ENCODE measurements at places on chromosomes 4 and X.

- no peak for DNase-seq
These were observed 34.4 kb downstream of the MGARP start for GRCh38 chr4:139245590-139245989.

DNA sequence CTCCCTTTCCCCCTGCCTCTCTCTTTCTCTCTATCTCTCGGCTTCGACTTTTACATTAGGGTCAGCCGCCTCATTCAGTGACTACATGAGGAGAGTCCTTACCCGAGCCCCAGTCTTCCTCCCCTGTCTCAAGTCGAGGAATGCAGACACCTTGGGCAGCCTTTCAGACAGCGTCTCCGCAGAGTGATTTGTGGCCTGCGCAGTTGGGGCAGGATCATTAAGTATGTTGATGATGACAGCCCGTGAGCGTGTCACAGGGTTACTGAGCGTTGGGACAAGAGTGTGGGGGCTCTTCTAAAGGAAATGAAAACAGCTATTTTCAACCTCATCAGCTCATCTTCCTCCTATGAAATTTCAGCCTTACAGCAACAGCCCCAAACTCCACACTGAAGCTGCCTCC lies 312.1 kb upstream of the GATB start:
- DNase-seq, result no peak

GRCh38 chr4:62482355-62482754 lies 1282.2 kb downstream of the ADGRL3 start:
- DNase-seq, result no peak

DNA sequence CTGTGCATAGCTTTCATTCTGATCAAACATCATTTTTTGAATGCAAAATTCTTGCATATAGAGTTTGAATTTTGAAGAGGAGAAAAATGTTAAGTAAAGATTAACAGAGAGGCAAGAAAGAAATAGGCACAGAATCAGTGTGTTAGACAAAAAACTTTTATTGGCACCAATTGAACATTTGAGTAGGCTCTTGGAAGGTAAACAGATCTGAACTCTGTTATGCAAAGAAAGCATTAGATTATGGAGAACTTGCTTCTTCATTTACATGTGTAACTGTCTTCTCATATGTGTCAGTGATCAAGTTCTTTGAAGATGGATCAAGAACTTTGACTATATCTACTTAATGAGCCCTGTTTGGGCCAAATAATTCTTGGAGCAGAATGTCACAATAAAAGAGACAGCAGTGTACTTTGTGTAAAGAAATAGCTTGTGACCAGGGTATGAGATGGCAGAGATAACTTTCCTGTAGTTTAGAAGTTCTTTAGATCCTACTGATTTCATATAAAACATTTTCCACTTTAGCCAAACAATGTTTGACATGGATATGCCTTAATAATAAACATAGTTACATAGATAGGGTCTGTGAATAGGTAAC lies 61.3 kb downstream of the LIMCH1 start:
- no peak for DNase-seq

GRCh38 chrX:24241822-24242648 lies 71.8 kb downstream of the SUPT20HL2 start:
- no peak for DNase-seq

Data from KG1 (cell line).